ENCODE measurements at places on chromosomes 5 and 9.
A peak's percentile ranks its signal among the peaks of the same experiment; 100 is the strongest.

DNA sequence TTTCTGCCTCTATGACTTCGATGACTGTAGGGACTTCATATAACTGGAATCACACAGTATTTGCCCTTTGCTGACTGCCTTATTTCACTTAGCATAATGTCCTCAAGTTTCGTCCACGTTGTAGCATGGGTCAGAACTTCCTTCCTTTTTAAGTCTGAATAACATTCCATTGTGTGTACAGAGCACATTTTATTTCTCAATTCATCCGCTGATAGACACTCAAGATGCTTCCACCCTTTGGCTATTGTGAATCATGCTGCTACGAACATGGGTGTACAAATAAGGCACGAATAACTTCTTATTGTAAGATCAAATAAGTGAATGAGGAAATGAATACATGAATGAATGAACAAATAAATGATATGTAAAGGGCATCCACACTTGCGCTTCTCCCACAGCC is 13.0 kb downstream of the BARX1 start:
- peak; percentile 67 for DNase-seq

- no peak for DNase-seq
Measured at GRCh38 chr5:77398458-77398857, 93.7 kb downstream of the WDR41 start.

DNA sequence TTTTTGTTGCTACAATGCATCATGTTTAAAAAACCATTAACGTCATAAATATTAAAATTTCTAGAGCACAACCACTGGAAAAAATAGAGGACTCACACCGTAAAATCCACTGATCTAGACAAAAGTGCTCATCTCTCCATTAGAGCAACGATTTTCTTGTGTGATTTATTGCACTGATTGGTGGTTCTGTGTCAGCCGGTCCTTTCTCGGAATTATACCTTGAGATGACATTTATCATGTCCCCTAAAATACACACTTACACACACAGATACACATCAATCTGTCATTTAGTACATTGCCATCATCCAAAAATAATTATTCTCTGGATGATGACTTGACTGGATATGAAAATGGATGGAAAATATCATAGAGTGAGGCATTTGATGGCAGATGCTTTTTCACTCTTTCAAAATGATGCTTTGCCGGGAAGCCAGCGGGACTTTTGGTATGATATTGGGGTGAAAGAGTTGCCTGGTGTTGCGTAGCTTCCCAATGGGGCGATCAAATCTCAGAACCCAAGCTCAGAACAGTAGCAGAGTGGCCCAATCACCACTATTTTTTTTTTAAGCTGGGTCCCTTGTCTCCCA is 226.6 kb downstream of the GAS1 start:
- no peak for DNase-seq

DNA sequence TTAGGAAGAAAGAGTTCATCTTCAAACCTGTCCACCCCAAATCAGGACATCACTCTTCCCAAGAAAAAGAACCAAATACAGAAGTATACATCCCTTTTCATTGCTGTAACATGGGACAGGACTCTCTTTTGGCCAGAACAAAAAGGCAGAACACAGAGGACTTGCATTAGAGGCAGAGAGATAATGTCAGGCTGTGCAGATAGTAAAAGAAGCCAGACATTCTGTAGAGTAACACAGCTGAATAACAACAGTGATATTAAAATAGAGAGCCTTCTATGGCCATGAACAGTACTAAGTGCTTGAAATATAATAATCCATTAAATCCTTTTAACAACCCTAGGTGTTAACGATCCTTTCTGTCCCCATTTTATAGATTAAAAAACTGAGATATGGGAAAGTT is 437.2 kb downstream of the NFIB start:
- no peak for DNase-seq

DNA sequence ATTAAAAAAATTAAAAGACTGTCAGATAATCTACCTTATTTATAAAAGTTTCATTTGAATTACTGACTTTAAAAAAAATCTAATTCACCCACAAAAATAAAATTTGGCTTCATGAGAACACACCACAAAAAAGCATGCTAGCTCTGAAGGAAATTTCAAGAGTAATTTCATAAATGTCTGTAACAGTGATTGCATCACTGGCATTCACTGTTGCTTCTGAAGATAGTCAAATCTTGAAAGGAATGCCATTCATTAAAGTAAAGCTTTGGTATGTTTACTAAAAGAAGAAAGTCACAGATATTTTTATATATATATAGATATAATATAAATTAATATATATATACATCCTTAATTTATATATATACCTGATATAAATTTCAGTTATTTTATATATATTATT is 43.4 kb downstream of the NADK2 start:
- DNase-seq: no peak

DNA sequence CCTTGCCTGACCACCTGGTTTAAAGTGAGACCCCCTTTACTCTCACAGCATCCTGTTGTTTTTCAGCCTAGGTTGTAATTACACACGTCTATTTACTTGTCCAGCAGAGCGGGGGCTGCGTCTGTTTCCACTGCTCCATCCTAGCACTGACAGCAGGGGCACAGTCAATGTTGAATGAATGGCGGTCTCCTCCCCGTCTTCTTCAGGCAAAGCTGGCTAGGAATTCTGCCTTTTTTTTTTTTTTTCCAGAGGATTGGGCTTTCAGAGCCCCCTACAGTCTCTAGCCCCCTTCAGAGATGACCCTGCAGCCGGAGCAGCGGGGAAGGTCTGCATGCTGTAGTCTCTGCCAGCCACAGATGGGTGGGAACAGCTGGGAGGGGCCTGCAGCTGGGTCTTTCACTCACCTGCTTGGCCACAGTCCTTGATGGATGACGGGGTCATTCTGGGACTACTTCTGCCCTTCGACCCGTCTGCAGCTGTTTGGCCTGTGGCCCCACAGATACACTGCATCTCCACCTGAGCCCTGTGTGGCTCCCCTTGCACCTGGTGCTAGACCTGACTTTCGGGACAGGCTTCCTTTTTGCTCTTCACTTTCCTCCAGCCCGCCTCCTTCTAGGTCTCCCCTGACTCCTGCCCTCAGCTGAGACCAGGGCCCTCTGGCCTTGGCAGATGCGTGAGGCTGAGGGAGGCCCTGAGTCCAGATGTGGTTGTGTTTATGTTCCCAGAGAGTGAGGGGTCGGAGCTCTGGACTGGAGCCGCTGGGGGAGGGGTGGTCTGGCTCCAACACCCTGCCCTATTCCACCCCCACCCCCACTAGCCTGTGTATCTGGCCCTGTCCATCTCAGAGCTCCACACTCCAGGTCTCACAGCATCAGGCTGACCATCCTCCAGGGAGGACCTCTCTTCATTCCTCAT is 8.0 kb downstream of the PITX1 start:
- no peak for DNase-seq

DNA sequence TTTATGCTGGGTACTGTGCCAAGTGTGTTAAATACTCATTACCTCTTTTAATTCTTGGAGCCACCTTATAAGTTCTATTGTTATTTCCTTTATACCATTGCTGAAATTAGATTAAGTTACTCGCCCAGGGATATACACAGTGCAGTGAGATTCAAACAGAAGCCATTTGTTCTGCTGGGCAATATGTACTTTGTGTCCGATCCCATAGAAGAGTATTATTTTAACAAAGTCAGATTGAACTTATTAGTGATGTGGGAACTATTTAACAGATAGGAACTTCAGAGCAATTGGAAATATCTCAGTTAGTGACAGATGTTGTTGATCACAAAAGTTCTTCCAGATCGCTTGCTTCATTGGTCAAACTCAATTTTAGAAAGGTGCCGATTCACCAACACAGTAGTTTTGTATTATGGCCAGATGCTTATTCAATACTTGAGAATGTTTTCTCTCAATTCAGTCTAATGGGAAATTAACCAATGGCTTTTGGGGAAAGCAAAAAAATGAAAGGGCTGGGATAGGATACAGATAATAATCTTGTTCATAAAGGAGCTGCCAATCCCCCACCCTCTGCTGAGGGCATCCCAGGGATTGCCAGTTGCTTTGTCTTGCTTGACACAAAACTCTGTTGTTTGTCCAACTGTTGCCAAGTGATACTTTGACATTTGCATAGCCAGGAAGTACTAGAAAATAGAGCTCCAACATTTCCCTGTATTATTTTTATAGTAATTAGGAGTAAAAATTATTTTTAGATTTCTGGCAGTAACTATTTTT is 94.8 kb upstream of the SEMA6A start:
- no peak for DNase-seq

GRCh38 chr5:109324351-109324750 is 85.4 kb downstream of the PJA2 start:
- DNase-seq: no peak

DNA sequence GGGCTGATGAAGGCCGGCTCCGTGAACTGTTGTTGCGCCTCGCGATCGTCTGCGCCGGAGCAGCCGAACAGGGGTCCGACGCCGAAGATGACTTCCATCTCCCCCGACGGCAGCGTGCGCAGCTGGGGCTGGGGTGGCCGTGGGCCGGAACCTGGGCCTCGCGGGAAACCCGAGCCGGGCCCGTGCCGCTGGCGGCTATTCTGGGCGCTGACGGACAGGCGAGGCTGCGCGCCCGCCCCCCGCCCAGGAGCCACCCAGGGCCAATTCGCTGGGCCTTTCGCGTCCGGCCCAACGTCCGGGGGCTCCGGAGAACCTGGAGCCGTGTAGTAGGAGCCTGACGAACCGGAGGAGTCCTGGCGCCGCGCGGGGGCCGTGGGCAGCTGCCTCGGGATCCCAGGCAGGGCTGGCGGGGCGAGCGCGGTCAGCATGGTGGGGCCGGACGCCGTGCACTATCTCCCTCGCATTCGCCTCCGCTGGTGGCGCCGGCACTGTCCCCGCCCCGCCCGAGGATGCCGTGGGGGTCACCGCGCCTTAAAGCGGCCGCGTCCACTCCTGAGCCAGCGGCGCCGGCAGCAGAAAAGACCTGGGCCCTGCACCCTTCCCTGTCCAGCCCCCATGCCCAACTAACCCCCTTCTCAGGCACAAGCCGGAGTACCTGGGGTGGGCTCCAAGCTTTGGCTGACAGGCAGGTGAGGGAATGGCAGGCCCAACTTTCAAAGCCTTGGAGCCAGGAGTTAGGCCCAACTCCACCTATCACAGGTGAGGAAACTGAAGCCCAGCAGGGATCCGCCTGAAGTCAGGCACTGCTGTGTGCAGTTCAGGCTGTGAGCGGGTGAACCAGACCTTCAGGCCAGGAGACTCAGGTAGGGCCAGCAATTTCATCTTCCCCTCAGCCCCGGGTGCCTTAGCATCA is at the start of gene PROB1:
Gene PROB1 (minus strand): TSS at position 451 of the 913 bp plus-strand sequence. CDS start 23 bp downstream, at position 428.
- DNase-seq: peak; percentile 23

Data from fibroblast of gingiva (primary cell).